ENCODE measurements at places on chromosomes 5 and 9.
A peak's percentile ranks its signal among the peaks of the same experiment; 100 is the strongest.

GRCh38 chr9:98794802-98795201, 1.6 kb downstream of the ANKS6 start:
- no peak for DNase-seq

DNA sequence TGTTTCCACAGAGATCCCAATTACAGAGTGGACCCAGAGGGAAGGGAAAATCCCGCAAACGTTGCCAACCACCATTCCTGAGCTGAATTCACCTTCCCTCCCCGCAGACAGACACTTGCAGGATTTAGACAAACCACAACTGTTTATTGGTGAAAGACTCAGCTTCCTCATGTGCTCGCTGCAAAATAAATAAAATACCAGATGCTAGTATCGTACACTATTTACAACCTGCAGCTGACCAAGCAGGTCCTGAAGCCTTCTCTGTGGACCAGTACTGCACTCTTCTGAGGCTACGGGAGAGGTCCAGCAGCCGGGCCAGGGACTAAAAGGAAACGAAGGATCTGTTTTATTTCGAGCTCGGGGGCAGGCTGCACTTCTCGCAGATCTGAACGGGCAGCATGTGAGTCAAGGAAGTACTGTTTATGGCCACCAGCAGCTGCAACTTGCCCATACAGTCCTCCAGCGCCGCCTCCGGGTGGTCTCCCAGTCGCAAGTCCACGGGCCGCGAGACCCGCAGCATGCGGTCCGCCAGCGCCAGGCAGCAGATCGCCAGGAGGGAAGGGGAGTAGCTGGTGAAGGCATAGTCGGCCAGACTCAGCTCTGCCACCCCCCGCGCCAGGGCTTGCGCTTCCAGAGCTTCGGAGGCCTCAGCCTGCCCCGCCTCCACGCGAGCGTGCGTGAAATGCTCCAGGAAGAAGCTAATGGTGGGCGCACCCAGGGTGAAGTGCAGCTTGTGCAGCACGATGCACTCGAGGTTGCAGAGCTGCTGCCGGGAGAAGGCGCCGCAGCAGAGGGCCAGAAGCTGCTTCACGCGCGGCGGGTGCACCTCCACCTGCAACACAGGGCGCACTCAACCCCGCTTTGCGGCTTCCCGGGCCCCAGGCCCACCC, 2.1 kb downstream of the CCNO start:
- DNase-seq, result no peak

GRCh38 chr5:57895766-57896165, 413.2 kb upstream of the ACTBL2 start:
- DNase-seq, result peak; percentile 48

GRCh38 chr9:101469026-101469425, 33.5 kb upstream of the ALDOB start:
- DNase-seq, result no peak

GRCh38 chr5:119411361-119412278, 40.7 kb upstream of the HSD17B4 start:
- DNase-seq, result peak; percentile 78

GRCh38 chr9:117317192-117317591, 97.7 kb downstream of the ASTN2 start:
- DNase-seq, result no peak

GRCh38 chr5:73648515-73648914, 22.5 kb downstream of the ARHGEF28 start:
- no peak for DNase-seq

Measured in GM03348 (cell line).